ENCODE measurements at places on chromosomes 3 and 15. TPM values are rescaled to one million over a fixed set of nuclear protein-coding genes. Genes with fewer than 3 reads are reported as not detected.

- peak; percentile 56 for DNase-seq
These were observed 28.9 kb downstream of the FBXW12 start for GRCh38 chr3:48400824-48401433.

DNA sequence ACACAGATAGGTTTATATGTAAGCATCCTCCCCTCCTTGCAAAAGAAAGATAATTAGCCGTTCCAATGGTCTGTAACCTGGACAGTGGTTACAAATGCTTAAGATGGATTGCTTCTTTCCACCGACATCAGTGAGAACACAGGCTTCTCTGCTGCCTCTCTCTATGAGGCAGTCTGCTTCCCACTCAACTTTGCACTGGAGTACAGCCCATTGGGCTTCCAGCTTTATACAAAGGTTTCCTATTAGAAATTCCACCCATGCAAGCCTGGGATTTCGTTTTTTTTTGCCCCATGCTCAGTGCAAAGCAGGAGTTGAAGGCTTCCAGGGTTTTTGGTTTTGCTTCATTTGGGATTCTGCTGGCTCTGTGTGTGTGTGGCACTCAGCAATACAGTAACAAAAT, 47.3 kb upstream of the C3orf22 start:
- DNase-seq: no peak

GRCh38 chr3:133827684-133828083, 22.1 kb downstream of the SRPRB start:
- DNase-seq: no peak

DNA sequence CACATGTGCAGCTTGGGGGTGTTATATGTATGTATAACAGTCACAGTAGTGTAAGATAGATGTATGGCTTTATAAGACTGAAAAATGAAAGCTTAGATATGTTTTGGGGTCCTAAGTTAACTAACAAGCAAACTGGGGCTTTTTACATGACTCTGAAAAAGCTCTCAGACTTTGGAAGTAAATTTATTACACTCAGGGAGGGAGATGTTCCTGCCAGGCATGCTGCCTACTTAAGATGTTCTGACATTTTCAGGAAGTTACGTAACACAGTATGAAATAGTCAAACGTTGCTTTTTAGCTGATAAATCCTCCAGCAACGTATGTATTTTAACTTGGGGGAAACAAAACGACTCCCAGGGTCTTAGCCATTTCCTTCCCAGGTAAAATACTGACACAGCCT, 1.7 kb upstream of the IFT57 start:
- no peak for DNase-seq

GRCh38 chr3:194584866-194585265, 48.4 kb downstream of the TMEM44 start:
- DNase-seq: no peak

GRCh38 chr3:156648086-156648485, 26.3 kb upstream of the TIPARP start:
- no peak for DNase-seq

GRCh38 chr3:38564631-38565338, 68.6 kb downstream of the EXOG start:
- peak; percentile 60 for DNase-seq

SELENOS gene
- total RNA-seq: 47.2 TPM

TLR9 gene
- total RNA-seq: 0.22 TPM

GALK2 gene
- 24.9 TPM for total RNA-seq

TTLL13 gene
- 0.58 TPM for total RNA-seq

PARP6 gene
- total RNA-seq: 74.6 TPM

WDR72 gene
- 2.0 TPM for total RNA-seq

Measured in type B pancreatic cell (in vitro differentiated cells).